ENCODE measurements at places on chromosomes 7 and 10. TPM values are rescaled to one million over a fixed set of nuclear protein-coding genes. Genes with fewer than 3 reads are reported as not detected.

DOCK4 gene
- total RNA-seq: 7.6 TPM

GBX1 gene
- total RNA-seq: not detected

PYROXD2 gene
- total RNA-seq: 10.2 TPM

OR2A12 gene
- not detected for total RNA-seq

ENTPD1 gene
- 0.16 TPM for total RNA-seq

IL6 gene
- total RNA-seq: 3.8 TPM

PON1 gene
- total RNA-seq: not detected

CCDC172 gene
- not detected for total RNA-seq

HOXA6 gene
- not detected for total RNA-seq

AS3MT gene
- total RNA-seq: 7.0 TPM

SUFU gene
- total RNA-seq: 4.8 TPM

HSPA12A gene
- total RNA-seq: 10.3 TPM

MSMB gene
- total RNA-seq: not detected

ZNF804B gene
- total RNA-seq: not detected

NUTM2A gene
- 0.33 TPM for total RNA-seq

HNRNPA2B1 gene
- total RNA-seq: 234 TPM

C10orf62 gene
- total RNA-seq: not detected

CDHR3 gene
- total RNA-seq: 19.6 TPM

ARMC3 gene
- total RNA-seq: 0.25 TPM

EPHA1 gene
- total RNA-seq: not detected

NKX2-3 gene
- not detected for total RNA-seq

AFAP1L2 gene
- total RNA-seq: 0.18 TPM

HABP2 gene
- not detected for total RNA-seq

LEP gene
- total RNA-seq: under 0.01 TPM

SH2D4B gene
- not detected for total RNA-seq

UTF1 gene
- total RNA-seq: not detected

SPAM1 gene
- not detected for total RNA-seq

GIMAP6 gene
- 0.18 TPM for total RNA-seq

CALHM1 gene
- total RNA-seq: not detected

TRPV5 gene
- total RNA-seq: not detected

CLCN1 gene
- total RNA-seq: 0.16 TPM

LBX1 gene
- total RNA-seq: 0.08 TPM

SPDYE11 gene
- total RNA-seq: 0.08 TPM
